ENCODE measurements at places on chromosomes 11 and 22. TPM values are rescaled to one million over a fixed set of nuclear protein-coding genes. Genes with fewer than 3 reads are reported as not detected.

The OR52E8 gene
- polyA plus RNA-seq = not detected

The ATM gene
- 48.7 TPM for polyA plus RNA-seq

The PPP6R2 gene
- 27.0 TPM for polyA plus RNA-seq

The AIFM3 gene
- 2.3 TPM for polyA plus RNA-seq

The CCS gene
- 74.7 TPM for polyA plus RNA-seq

The PKP3 gene
- polyA plus RNA-seq = not detected

The HOATZ gene
- polyA plus RNA-seq = not detected

The MOV10L1 gene
- not detected for polyA plus RNA-seq

The PDE3B gene
- 5.5 TPM for polyA plus RNA-seq

The MS4A4E gene
- not detected for polyA plus RNA-seq

The BTG4 gene
- polyA plus RNA-seq = not detected

The POLR2L gene
- 96.7 TPM for polyA plus RNA-seq

The OR8G5 gene
- not detected for polyA plus RNA-seq

The MYO18B gene
- not detected for polyA plus RNA-seq

The INPPL1 gene
- 11.7 TPM for polyA plus RNA-seq

The NPAS4 gene
- polyA plus RNA-seq = not detected

The C22orf42 gene
- polyA plus RNA-seq = not detected

The USH1C gene
- polyA plus RNA-seq = not detected

The FJX1 gene
- polyA plus RNA-seq = not detected

The TUBA8 gene
- 2.8 TPM for polyA plus RNA-seq

The PLAAT2 gene
- polyA plus RNA-seq = 6.4 TPM

The PGA4 gene
- polyA plus RNA-seq = not detected

The ACTN3 gene
- not detected for polyA plus RNA-seq
